ENCODE measurements at places on chromosomes 13 and 19.

DNA sequence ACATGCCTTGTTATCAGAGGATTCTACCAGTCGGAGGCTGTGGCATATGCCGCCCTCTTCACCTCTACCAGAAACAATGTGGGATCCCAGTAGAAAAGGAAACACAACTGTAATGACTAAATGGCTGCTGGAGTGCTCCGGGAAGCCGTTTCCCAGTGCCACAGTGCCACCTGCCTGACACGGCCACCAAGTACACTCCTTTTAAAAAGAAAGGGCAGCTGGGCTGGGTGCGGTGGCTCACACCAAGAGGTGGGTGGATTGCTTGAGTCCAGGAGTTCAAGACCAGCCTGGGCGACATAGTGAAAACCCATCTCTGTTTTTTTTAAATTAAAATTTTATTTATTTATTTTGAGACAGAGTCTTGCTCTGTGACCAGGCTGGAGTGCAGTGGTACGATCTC is 67.3 kb downstream of the TRPM4 start:
- DNase-seq: no peak

GRCh38 chr19:41223431-41224234 is 4.6 kb downstream of the AXL start:
- DNase-seq: no peak

GRCh38 chr19:3880471-3881271 is at the start of gene ATCAY:
Gene ATCAY (plus strand): TSS chr19:3880685. CDS start chr19:3885768, 5,083 bp downstream.
- peak; percentile 36 for DNase-seq

DNA sequence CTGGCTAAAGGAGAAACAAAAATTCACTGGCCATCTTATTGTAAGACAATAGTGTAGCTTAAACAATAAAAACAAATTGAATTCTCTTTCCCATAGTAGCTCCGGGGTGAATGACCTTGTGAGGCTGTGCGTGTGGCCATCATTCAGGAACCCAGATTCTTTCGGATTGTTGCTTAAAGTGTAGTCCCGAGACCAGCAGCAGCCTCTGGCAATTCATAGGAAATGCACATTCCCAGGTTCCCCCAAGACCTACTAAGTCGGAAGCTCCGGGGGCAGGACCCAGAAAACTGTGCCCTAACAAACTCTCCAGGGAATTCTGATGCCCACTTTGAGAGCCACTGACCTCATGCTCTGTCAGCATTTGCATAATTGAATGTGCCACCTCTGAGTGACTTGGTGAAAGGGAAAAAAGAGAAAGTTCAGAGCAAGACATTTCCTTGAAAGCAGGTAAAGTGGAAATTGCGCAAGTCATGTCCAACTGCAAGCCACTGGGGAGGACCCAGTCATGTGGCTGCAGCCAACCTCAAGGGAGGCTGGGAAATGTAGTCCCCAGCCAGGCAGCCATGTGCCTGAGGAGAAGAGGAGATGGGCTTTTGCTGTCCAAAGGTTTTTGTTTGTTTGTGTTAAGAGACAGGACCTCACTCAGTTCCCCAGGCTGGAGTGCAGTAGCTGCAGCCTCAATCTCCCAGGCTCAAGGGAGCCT is 50.7 kb upstream of the PNMA8B start:
- no peak for DNase-seq

DNA sequence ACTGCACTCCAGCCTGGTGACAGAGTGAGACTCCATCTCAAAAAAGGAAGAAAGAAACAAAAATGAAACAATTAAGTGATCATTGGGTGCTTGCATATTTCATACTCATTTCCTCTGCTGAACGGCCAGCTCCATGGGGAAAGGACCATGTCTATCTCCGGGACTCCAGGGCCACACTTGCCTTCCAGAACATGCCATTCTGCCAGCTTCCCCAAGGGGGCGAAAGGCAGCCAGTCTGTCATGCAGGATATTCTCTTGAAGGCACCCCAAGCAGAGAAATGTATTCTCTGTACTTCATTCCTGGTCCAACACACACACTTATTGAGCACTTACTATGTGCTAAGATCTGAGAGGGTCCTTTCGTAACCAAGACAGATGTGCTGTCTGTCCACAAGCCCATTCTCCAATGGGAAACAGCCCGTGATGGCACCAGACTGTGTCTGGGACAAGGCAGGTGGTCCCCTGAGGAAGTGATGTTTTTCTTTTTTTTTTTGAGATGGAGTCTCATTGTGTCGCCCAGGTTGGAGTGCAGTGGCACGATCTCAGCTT is 10.2 kb upstream of the CARM1 start:
- DNase-seq: peak; percentile 44

DNA sequence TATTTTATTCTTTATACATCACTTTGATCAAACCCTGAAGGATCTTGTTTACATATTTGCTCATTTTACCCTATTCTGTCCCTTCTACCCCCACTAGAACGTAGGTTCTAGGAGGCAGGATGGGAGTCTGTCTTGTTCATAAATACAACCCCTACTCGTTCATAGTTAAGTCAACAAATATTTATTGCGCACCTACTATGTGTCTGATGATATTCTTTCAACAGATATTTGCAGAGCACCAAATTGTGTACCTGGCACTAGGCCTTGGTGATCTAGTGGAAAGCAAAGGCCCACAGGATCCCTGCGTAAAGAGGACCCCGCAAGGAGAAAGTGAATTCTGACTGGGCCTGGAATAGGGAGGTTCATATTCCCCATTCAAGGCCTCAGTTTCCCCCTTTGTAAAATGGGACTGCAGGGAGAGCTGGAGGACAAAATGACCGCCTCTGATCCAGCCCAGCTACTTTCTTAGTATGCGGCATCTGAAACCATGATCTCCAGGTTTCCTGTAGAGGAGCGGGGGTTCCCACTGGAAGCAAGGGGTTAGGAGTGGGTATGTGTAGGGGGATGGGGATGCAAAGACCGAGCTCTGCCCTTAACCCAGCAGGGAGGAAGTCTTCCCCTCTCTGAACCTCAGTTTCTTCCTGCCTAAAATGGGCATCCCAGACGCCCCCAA is 534 bp upstream of the GEMIN7 start:
- DNase-seq: no peak

DNA sequence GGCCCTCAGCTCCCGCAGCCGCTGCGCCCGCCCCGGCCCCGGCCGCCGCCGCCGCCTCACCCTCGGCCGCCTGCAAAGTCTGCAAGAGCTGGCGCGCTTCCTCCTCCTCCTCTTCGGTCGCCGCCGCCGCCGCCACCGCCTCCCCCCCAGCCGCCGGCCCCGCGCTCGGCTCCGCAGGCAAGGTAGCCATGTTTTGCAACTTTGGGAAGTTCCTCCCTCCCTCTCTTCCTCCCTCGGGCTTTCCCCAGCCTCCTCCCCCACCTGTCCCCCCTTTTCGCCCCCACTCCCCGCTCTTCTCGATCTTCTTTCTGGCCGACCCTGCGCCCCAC is 433 bp downstream of the SIX5 start:
- peak; percentile 43 for DNase-seq

- DNase-seq: no peak
Observed at GRCh38 chr13:47455626-47456025, 545.4 kb downstream of the SUCLA2 start.

- no peak for DNase-seq
Observed at GRCh38 chr13:108342369-108343289, 73.1 kb downstream of the TNFSF13B start.

DNA sequence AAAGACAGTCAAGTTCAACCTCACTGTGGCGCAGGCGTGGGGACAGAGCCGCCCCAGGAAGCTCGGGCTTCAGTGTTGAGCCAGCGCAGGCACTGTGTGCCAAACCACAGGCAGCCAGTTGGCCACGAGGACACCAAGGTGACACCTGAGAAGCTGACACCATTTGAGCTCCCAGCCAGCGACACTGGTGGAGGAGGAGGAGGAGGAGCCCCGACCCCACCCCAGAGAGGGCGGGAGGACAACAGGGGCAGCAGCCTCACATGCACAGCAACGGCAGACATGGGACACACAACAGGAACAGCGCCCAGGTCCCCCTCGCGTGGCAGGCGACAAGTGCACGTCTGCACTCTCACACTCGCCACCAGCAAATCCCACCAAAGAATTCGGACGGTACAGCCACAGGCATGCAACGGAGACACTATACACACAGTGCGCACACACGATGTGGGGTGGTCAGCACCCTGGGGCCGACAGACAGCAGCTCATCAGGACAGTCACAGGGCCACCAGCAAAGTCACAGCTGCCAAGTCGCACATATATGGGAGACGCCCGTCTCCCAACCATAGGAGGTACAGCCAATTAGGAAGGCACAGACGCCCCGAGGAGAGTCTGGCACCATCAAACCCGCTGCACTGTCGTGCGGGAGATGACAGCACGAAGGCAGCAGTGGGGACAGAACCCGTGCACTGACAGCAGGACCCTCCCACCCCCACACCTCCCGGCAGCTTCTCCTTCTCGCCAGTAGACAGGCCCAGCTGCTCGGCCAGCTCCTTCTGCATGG is 3.4 kb downstream of the EIF3G start:
- DNase-seq: no peak

- no peak for DNase-seq
Observed at GRCh38 chr13:23848019-23848418, 41.2 kb downstream of the MIPEP start.

DNA sequence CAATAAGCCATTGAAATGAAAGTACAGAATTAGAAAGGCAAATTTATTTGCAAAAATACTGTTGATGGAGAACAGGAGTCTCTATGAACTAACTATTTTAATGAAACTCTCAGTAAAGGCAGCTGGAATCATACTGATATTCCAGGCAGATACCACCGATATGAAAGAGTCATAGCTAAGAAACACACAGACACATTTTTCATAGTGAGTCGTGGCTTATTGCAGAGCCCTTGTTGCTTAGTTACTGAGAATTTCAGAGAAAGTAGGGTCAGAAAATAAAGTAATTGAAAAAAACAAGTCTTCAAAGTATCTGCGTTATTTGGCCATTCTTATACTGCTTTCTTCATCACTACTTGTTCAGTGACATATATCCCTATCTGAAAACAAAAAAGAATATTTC is 1890.9 kb downstream of the PCDH9 start:
- DNase-seq: no peak

- no peak for DNase-seq
Observed at GRCh38 chr13:113803409-113804016, 44.5 kb downstream of the TMEM255B start.

DNA sequence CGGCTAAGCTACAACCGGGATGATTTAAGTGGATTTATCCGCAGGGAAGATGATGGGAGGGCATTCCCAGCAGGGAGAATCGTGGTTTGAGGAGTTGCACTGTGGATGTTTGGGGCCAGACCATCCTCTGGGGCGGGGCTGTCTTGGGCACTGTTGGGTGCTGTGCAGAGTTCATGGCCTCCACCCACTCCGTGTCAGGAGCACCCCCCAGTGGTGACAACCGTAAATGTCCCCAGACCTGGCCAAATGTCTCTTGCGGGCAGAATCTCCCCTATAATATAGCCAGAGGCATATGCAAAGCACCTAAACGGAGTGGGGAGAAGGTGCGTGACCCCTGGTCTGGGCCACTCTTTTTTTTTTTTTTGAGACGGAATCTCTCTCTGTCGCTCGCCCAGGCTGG is 40.2 kb downstream of the SMIM24 start:
- no peak for DNase-seq

GRCh38 chr13:25232937-25233515 is 54.3 kb downstream of the MTMR6 start:
- DNase-seq: no peak

DNA sequence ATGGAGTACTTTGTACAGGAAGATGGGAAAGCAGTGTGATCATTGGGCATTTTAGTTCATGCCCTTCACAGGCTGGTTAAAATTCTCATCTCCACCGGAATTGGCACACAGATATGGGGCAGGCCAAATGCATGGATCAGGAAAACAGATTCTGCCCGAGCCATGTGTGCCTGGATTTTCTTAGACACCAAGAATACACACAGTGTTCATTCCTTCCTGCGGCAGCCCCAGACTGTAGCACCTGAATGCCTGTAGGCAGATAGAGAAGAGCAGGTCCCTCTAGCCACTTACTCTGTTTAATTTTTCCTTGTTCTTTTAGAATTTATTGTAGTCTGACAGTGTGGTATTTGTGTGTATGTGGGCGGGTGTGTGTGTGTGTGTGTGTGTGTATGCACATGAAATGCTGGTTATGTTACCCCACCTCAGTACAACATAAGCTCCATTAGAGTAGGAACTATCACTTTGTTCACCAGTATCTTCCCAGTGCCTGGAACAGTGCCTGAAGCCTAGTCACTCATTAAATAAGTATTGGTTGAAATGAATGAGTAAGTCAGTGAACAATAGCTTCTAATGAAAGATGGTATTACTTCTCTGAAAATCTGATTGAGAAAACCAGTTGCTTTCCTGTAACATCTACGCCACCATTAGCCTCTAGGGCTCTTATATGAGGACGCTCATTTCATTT is 41.7 kb downstream of the FRY start:
- DNase-seq: no peak

DNA sequence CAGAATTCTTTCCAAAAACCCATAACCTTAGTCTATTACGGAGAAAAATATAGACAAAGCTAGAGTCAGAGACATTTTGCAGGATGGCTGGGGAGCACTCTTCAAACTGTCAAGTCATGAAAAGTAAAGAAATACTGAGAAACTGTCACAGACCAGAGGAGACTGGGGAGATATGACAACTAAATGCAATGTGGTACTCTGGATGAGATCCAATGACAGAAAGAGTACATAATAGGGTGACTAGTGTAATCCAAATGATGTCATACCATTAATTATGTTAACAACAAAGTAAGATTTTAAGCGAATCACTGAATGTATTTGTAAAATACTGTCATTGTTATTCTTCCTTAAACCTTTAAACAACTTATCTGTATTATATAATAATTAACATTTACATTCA is 393.8 kb downstream of the LIG4 start:
- DNase-seq: no peak

GRCh38 chr13:33090755-33091414 is 74.7 kb downstream of the KL start:
- no peak for DNase-seq

GRCh38 chr19:13487985-13488384 is 18.3 kb downstream of the CACNA1A start:
- DNase-seq: no peak

DNA sequence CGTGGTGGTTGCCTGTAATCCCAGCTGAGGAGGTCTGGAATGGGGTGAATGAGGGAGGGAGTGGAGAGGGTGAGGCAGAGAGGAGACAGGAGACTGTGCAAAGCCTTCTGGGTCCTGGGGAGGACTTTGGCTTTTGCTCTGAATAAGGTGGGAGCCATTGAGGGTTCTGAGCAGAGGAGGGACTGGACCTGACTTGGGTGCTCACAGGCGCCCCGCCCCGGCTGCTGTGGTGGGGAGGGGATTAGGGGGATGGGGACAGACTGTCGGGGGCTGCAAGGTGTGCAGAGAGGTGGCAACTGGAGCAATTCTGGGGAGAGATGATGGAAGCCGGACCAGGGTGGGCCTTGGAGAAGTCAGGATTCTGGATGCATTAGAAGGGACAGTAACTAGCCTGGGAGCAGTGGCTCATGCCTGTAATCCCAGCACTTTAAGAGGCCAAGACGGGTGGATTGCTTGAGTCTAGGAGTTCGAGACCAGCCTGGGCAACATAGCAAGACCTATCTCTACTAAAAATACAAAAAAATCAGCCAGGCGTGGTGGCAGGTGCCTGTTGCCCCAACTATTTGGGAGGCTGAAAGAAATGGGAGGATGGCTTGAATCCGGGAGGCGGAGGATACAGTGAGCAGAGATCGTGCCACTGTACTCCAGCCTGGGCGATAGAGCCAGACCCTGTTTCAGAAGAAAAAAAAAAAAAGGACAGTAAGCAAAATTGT is 16.1 kb upstream of the NANOS3 start:
- DNase-seq: no peak
